ENCODE measurements at places on chromosomes 6 and 20.
A peak's percentile ranks its signal among the peaks of the same experiment; 100 is the strongest.

GRCh38 chr6:11609324-11610071 lies 71.9 kb downstream of the TMEM170B start:
- peak; percentile 55 for DNase-seq

DNA sequence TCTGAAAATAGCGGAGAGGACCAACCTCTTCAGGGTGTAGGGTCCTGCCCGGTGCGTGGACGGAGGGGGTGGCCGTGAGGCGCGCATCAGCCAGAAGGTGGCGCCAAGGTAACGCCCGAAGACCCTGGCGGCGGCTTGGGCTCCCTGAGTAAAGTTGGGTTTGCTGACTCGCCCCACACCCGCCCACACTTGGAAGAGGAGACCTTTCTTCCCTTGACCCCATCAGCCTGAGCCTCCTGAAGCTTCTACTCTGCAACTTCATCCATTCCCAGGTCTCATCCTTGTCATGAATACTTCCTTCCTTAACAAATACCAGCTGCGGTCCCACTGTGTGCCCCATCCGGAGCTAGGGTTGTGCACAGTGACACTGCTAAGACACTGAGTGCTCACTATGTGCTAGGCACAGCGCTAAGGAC lies 14.6 kb downstream of the CD40 start:
- peak; percentile 75 for DNase-seq

- DNase-seq = no peak
These were observed 13.8 kb upstream of the POPDC3 start for GRCh38 chr6:105193647-105194046.

DNA sequence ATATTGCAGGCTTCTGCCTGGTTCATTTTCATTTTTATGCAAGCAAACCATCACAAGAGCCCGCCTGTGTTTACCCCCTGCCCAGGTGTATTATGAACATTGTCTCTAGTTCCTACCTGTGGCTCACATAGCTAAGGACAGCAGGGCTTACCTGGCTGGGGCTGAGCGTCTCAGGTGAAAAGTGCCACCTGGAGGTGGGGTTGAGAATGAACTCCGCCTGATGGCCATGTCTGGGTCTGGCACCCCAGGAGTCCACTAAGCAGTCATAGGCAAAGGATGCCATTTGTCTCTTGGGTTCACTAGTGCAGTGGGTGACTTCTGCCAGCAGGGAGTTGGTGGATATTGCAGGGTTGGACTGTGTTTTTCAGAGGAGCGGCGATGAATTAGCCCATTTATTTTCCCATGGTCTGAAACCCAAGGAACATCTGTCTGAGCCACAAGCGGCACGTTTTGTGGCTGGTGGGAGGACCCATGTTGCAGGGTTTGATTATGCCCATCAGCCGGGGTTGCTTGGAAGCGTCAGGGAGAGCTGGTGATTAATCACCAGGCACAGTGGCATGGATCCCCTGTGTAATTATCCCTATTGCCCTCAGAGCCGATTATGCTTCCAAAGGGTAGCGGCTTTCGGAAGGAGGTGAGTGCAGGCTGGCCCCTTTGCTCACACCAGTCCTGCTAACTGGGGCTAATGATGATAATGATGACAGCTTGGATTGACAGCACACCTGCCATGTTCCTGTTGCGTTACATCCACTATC lies 92.1 kb downstream of the CDH26 start:
- no peak for DNase-seq

- DNase-seq = no peak
These were observed 92.3 kb downstream of the RFPL4B start for GRCh38 chr6:112439432-112439831.

- no peak for DNase-seq
These were observed 37.8 kb upstream of the CNKSR3 start for GRCh38 chr6:154548130-154548830.

DNA sequence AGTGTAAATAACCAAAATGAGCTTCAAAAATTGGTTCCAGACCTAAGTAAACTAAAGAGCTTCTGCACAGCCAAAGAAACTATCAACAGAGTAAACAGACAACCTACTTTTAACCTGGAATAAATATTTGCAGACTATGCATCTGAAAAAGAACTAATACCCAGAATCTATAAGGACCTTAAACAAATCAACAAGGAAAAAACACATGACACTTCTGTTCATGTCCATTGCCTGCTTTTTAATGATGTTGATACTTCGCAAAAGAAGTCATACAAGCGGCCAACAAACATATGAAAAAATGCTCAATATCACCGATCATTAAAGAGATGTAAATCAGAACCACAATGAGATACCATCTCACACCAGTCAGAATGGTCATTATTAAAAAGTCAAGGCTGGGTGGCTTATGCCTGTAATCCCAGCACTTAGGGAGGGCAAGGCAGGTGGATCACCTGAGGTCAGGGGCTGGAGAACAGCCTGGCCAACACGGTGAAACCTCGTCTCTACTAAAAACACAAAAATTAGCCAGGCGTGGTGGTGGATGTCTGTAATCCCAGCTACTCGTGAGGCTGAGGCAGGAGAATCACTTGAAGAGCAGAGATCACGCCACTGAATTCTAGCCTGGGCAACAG lies 42.5 kb upstream of the DST start:
- DNase-seq = no peak

DNA sequence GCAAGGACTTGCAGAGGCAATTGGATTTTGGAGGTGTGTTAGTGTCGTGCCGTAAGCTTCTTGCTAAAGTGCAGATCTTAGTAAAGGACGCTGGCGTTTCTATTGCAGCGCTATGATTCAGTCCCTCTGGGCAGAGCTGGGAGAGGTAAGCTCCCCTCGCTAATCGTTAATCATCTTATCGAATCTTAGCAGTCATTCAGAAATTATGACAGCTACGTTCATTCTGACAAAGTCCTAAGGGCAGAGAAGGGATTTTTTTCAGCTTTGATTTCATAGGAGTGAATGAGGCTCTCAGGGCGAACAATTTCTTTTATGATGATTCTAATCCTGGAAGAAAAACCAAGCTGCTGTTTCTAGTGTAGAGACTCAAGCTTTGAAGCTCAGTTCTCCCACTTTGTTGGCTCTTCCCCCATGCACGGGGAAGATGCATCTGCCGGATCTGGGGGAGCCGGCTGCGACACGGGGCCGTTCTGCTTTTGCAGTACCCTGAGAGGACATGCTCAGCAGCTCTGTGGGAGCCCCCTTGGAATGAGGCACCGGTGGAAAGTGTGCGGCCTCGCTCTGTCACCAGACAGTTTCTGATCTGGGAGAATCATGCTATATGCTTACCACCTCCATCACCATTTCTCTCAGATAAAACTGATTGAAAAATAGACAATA lies 79.1 kb upstream of the SLC22A23 start:
- DNase-seq = no peak

- DNase-seq = no peak
These were observed 169.5 kb downstream of the FRK start for GRCh38 chr6:115891111-115891669.

- no peak for DNase-seq
These were observed 24.8 kb downstream of the LYRM2 start for GRCh38 chr6:89613790-89614189.

GRCh38 chr6:107628878-107629277 lies 139.0 kb downstream of the SOBP start:
- DNase-seq = no peak

GRCh38 chr6:76764057-76764456 lies 691.6 kb upstream of the IMPG1 start:
- DNase-seq = no peak

GRCh38 chr6:79538106-79538971 lies 1.1 kb upstream of the LCA5 start:
- DNase-seq = peak; percentile 20

DNA sequence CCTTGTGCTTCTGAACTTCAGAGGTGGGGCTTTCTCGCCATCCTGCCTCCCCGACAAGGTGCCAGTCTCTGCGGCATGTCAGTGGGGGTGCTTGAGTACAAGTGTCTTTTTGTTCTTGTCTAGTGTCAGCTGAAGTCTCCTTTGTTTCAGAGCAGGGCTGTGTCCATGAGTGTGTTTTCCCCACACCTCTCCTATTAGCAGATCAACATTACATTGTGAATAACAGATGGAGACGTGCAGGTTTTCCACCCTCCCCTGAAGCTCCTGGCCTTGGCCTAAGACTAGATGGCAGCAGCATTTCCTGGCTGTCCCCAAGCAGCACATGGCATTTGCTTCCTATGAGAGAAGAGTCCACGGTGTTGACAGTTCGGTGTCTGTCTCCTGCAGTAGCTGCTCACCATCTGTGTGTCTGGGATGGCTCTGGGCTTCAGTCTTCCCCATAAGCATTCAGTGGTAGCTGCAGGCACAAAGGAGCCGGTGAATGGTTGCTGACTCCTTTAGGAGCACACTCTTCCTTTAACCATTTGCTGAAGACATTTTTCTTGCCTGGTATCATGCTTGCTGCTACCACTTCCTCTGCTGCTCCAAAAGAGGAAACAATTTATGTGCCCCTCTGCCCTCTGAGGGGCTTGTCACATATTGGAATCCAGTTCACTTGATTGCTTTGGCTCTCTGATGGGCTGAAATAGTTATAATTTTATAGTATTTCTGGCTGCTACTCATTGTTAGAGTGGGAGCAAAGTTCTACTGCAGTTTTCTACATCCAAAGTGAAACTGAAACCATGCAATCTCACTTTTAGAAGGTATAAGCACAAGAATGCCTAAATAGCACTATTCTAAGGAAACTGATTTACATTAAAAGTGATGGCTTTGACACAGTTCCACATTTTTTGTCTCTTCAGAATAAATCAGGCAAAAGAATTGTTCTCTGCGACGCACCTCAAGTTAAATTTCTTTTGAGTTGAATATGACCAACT lies 913.0 kb downstream of the C6orf118 start:
- no peak for DNase-seq

GRCh38 chr20:19958928-19959327 lies 58.2 kb upstream of the NAA20 start:
- no peak for DNase-seq

GRCh38 chr20:62659488-62660239 lies 17.4 kb downstream of the SLCO4A1 start:
- no peak for DNase-seq

DNA sequence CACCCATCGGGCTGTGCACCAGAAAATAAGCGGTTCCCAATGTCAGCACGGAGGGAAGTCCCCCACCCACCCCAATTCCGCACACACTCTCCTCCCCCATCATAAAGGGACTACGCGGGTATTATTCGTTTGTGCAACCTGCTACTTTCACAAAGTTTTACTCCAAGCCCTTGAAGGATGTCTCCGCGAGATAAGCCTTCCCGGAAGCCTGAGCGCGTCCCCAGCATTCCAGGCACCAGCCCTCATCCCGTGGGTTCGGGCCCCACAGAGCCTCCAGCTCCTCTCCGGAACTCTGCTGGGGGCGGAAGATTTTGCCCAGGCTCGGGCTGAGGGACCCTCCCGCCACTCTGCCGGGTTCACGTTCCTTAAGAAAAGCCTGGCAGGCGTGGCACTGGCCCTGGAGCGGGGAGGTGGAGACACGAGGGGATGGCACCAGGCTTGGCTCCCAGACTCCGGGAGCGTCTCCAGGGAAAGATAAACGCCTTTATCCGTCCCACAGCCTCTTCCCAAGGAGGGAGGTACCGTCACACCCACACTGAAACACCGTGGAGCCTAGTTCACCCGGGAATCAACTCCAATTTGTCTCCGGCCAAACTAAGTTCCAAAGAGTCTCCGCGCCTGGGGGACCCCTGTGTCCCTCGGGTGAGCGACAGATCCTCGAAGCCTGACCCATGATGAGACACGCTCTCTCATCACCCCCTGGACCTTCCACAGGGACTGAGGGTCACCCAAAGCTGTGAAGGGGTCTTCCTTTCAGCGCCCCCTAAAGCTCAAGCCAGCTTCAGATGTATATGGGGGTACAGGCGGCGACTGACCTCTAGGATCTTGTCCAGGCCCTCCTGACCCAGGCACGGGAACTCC lies 934 bp downstream of the KCNK5 start:
- DNase-seq = no peak

- DNase-seq = no peak
These were observed 14.3 kb upstream of the PIM1 start for GRCh38 chr6:37155394-37156312.

DNA sequence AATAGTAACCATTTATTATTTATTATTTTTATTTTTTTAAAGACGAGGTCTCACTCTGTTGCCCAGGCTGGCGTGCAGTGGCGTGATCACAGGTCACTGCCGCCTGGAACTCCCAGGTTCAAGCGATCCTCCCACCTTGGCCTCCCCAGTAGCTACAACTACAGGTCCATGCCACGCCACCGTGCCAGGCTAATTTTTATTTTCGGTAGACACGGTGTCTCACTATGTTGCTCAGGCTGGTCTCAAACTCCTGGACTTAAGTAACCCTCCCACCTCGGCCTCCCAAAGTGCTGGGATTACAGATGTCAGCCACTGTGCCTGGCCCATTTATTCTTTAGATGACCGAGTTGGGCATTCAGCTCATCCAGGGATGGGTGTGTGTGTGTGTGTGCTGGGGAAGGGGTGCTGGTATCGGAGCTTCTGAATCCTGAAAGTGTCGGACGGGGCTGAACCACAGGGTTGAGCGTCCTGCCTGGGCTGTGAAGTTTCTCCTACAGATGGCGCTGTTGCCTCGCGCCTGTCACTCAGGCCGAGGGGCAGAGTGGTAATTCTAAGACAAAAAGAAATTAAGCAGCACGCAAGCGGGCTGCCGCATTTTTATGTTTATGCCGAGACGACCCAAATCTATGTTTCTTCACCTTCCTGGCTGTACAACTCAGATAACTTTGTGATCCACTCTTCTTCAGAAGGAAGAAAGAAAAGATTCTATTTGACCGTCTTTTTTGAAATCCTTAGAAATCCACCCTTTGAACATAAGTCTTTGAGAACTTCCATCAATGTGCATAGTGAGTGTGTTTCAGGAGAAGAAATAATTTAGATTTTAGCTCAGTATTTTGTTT lies 252.8 kb downstream of the CDH26 start:
- peak; percentile 60 for DNase-seq

DNA sequence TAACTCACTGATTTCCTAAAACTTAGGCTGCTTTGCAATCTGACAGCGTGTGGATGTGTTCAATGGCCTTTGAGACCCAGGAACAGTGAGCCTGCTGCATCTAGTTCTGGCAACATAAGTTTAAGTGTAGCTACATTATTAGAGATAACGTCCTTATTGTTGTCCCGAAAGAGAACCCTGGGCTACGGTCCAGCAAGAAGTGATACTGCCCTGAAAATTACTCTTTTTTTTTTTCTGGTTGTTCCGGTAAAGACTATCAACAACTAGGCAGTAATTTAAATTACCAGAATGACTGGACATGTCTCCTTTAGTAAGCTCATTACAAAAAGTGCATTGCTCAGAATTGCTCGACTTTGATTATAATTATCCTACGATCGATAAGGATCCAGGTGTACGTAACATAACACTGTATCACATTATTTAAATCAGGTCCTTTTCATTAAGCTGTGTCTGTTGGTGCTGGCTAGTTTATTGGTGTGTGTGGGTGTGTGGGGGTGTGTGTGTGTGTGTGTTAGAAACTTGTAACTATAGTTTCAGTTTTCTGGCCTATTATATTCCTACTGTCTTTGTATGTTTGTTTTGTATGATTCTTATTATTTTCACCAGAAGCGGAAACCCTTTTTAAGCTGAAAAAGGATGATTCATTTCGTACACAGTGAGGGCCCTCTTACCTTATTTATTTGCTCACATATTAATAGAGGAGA lies 3.0 kb downstream of the TSHZ2 start:
- DNase-seq = no peak

GRCh38 chr6:93524671-93525451 lies 105.5 kb upstream of the EPHA7 start:
- no peak for DNase-seq

All from A673 (cell line).